ENCODE measurements at places on chromosomes 7 and 10. TPM values are rescaled to one million over a fixed set of nuclear protein-coding genes. Genes with fewer than 3 reads are reported as not detected.

Gene SPDYE2
- 0.41 TPM for total RNA-seq

Gene KIAA1549
- 0.47 TPM for total RNA-seq

Gene NEUROG3
- not detected for total RNA-seq

Gene FAS
- total RNA-seq = 4.2 TPM

Gene PKD1L1
- 0.66 TPM for total RNA-seq

Gene EPDR1
- total RNA-seq = 0.71 TPM

Gene BTBD16
- total RNA-seq = not detected

Gene FBXO24
- total RNA-seq = 2.5 TPM

Gene CLDN3
- total RNA-seq = not detected

Gene VSTM4
- not detected for total RNA-seq

Gene AS3MT
- 2.5 TPM for total RNA-seq
